DMS79 (cell line): ENCODE measurements at places on chromosomes 3 and 15.

- no peak for DNase-seq
These were observed 181.7 kb downstream of the TPRG1 start for GRCh38 chr3:189353318-189353965.

DNA sequence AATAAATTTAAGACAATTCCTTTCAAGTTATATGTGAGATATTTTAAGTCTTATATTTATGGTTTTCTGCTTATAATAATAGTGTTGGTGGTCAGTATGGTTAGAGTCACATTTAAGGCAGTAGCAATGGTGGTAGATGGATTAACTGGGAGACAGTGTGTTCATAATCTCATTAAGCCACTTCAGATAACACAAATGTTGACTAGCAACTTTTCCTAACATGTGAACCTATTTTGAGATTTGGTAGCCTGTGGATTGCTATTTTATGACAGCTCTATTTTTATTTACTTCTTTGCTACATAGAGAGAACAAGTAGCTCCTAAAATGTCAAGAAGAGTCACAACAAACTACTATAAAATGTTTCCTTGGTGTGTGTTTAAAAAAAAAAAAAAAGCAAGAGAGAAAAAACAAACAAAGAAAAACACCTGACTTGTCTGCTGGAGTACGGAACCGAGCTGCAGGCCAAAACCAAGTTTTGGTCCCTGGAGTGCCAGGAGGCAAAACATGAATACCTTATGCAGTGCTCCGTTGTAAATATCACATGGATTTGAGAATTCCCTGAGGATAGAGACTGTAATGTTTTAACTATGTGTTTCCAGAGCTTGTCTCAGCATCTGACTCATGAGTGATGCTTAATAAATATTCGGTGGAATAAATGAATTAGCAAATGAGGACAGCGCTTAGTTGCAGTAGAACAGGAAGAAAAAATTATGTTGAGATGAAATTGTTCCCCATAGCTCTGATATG, 457.1 kb upstream of the ROBO2 start:
- DNase-seq: no peak

GRCh38 chr15:33915571-33916407, 52.5 kb upstream of the CHRM5 start:
- no peak for DNase-seq

GRCh38 chr15:47720555-47720954, 3.2 kb downstream of the SEMA6D start:
- DNase-seq: no peak

- no peak for DNase-seq
These were observed 2.6 kb downstream of the GMPS start for GRCh38 chr3:155872904-155873646.

GRCh38 chr3:115108614-115109013, 38.5 kb downstream of the ZBTB20 start:
- DNase-seq: no peak

DNA sequence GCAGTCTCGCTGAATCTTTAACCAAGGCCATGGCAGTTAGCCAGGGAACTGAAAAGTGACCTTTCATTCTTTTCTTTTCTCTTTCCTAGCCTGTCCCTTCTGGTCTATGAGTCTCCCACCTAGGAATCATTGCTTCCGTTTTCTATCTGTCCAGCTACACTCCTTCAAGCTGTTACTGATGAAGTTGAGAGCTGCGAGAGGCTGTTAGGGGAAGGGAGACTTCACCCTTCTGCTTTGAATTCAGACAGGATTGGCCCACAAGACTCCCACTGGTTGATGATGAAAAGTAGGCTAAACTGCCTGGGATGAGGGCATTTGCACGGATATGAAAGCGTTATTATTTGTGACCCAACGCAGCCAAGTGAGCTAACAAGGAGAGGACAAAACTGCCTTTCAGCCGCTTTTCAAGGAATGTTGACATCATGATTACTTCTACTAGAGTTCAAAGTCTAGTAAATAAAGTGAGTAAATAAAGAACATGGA, 30.2 kb downstream of the EIF4E3 start:
- DNase-seq: no peak
